ENCODE measurements at places on chromosomes 7 and 10.
A peak's percentile ranks its signal among the peaks of the same experiment; 100 is the strongest.

GRCh38 chr10:2981361-2981801 is 86.0 kb upstream of the PFKP start:
- DNase-seq: no peak

DNA sequence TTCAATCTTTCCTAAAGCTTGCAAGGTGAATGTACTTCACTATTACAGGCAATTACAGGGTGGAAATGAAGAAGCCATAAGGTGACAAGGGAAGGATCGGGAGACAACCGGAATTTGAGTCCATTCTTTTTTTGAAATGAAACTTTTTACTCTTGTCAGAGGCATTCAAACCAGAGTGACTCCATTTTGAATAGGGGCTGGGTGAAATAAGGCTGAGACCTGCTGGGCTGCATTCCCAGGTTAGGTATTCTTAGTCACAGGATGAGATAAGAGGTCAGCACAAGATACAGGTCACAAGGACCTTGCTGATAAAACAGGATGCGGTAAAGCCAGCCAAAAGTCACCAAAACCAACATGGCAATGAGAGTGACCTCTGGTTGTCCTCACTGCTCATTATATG is 363.3 kb downstream of the TYW1 start:
- DNase-seq: no peak

DNA sequence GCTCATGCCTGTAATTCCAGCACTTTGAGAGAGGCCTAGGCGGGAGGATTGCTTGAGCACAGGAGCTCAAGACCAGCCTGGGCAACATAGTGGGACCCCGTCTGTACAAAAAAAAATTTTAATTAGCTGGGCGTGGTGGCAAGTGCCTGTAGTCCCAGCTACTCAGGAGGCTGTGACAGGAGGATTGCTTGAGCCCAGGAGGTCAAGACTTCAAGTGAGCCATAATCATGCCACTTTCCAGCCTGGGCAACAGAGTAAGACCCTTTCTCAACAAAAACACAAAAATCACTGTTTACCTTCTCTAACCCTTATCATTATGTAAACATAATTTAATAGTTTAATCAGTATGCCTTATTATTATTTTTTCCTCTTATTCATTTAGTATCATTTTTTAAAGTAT is 44.5 kb downstream of the GBF1 start:
- DNase-seq: no peak

GRCh38 chr7:1550005-1550845 is 5.8 kb downstream of the TMEM184A start:
- no peak for DNase-seq

DNA sequence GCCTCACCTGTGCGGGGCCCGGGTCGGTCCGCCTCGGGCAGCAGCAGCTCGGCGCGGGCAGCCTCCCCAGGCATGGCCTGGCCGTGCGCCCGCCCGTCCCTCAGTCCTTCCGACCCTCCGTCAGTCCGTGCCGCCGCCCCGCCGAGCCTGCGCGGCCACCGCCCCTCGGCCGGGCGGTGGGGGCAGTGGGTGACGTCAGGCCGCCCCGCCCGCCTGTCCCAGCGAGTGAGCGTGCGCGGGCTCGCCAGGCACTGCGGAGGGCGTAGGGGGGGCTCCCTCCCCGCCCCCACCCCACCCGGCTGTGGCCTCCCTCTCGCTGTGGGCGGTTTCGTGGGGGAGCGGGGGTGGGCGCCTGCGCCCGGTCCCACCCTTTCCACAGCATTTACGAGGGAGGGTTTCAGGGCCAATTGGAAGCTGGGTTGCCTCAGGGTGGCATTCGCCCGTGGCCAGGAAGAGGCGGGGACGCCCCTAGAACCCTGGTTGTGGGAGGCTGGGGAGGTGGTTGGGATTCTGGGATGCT is at the start of gene NACAD:
Gene NACAD, minus strand, starts transcription at position 149 of the 520 bp plus-strand sequence. Its CDS starts 75 bp downstream, at position 74.
- DNase-seq: no peak

DNA sequence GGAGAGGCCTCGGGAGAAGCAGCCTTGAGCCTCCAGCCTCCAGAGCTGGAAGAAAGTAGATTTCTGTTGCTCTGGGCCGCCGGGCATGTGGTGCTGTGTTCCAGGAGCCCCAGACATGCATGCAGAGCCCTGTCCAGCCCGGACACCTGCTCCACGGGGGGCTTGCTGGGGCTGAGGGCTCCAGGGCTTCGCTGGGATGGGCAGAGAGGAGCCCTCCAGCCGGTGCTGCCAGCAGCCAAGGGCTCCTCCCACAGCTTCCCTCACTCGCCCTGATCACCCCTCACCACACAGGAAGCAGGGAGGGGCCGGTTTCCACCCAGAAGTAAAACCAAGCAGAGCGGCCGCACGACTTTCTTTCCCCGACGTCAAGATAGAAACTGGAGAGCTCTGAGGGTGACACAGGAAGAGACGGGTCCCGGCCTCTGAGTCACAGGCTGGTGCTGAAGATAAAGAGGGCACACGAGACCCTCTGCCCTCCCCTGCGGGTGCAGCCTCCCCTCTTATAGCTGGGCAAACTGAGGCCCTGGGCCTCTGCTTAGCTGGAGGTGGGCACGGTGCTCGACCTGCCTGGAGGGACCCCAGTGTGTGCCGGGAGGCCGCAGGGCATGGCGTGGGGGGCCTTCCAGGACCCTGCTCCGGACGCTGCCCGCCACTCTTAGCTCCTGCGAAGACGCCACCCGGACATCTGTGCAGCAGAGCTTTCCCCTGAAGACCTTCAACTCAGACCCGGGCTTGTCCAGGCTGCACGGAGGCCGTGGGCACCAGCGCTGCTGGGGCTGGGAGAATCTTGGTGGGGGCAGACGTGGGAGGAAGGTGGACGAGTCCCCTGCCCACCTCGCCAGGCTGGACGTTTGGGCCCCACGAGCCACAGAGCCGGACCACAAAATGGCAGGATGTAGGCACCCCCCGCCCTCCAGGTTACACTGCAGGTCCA is 31.1 kb downstream of the ADAP1 start:
- peak; percentile 90 for DNase-seq

DNA sequence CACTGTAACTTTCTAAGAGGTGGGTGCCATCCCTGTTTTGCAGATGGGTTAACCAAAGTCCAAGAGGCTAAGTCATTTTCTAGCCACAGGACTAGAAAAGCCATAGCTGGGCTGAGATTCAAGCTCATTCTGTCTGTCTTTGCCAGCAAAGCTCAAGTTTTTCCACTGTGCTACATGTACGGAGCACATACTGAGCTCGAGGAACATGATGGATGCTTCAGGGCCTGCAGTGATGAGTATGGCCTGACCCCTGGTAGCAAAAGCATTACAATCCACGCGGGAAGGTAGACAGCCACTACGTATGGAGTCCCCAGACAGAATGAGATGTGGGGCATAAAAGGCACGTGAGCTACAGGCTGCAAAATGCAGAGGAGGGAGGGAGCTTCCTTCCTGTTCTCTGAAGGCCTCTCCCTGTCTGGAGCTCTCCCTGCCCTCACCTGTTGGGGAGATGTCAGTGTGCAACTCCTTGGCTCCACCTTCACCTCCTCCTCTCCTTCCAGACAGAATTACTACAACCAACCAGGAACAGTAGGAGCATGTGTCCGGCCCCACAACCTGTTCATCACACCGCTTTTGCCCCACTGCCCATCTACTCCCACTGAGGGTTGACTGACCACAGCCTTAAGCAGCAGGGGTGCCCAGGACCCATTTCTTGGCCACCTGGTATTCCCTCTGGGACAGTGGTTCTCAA is 16.4 kb downstream of the ITPRIP start:
- no peak for DNase-seq

Data from suppressor macrophage (primary cell).